ENCODE measurements at places on chromosomes 16 and 17.

GRCh38 chr16:80440667-80441066 lies 100.1 kb upstream of the DYNLRB2 start:
- DNase-seq, result no peak

GRCh38 chr17:6599364-6599763 lies 41.1 kb downstream of the KIAA0753 start:
- peak; percentile 70 for DNase-seq

GRCh38 chr16:14501331-14502255 lies 128.5 kb downstream of the PARN start:
- no peak for DNase-seq

- DNase-seq, result no peak
These were observed 136.7 kb upstream of the HS3ST2 start for GRCh38 chr16:22677024-22677830.

- no peak for DNase-seq
These were observed 21.5 kb upstream of the NUDT7 start for GRCh38 chr16:77700846-77701245.

DNA sequence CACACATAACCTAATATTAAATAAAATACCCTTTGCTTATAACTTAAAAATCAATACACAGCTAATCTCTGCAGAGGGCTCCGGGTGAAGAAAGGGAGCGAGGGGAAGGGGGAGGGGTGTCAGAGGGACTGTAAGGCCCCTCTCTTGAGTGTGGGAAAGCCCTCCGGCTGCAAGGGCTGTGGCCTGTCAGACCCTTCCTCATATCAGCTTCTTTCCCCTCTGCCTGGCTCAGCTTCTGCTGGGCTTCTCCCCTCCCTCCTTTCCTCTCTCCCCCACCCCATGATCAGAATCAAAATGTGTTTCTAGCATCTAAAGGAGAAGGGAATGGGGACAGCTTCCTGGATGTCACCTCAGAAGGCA lies 4.6 kb upstream of the SCRN2 start:
- DNase-seq, result no peak

- DNase-seq, result no peak
These were observed 11.1 kb downstream of the ABR start for GRCh38 chr17:1168533-1169220.

All from GDM1 (cell line).